T-cell (primary cell): ENCODE measurements at places on chromosomes 5 and 9.

DNA sequence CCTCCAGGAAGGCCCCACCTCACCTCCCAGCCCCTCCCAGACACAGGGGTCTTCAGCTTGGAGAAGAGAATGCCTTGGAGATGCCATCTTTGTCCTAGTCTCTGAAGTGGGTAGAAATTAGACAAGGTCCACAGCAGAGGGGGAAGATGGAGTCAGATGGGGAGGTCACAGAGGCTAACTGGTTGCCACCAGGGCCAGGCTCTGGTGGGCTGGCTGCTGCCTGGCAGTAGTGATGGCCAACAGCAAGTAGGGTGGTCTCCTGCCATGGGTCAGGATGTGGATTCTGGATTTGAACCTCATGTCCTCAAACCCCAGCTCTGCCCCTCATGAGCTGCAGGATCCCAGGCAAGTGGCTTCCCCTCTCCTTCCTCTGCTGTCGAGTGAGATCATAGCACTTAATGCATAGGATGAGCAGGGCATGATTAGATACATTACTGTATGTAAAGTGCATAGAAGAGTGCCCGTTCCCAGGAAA, 38.7 kb upstream of the NEK6 start:
- no peak for DNase-seq

- no peak for DNase-seq
Observed at GRCh38 chr9:126000731-126001580, 253.8 kb downstream of the PBX3 start.

DNA sequence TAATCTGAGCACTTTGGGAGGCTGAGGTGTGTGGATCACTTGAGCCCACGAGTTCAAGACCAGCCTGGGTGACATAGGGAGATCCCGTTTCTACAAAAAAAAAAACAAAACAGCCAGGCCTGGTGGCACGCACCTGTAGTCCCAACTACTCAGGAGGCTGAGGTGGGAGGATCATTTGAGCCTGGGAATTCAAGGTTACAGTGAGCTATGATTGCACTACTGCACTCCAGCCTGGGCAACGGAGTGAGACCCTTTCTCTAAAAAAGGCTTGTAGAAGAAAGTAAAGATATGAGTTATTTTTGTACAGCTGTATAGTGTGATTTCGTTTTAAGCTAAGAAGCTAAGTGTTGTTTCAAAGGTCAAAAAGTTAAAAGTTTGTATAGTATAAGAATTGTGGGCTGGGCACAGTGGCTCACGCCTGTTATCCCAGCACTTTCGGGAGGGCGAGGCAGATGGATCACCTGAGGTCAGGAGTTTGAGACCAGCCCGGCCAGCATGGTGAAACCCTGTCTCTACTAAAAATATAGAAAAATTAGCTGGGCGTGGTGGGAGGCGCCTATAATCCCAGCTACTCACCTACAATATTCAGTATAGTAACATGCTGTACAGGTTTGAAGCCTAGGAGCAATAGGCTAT, 18.8 kb downstream of the UBE2R2 start:
- no peak for DNase-seq

GRCh38 chr5:74109344-74109743, 483.3 kb downstream of the ARHGEF28 start:
- no peak for DNase-seq

GRCh38 chr5:132268769-132269551, 11.5 kb downstream of the PDLIM4 start:
- DNase-seq: no peak

- no peak for DNase-seq
Observed at GRCh38 chr5:8192840-8193239, 323.9 kb downstream of the MTRR start.

- no peak for DNase-seq
Observed at GRCh38 chr5:1732238-1732941, 67.2 kb downstream of the MRPL36 start.

DNA sequence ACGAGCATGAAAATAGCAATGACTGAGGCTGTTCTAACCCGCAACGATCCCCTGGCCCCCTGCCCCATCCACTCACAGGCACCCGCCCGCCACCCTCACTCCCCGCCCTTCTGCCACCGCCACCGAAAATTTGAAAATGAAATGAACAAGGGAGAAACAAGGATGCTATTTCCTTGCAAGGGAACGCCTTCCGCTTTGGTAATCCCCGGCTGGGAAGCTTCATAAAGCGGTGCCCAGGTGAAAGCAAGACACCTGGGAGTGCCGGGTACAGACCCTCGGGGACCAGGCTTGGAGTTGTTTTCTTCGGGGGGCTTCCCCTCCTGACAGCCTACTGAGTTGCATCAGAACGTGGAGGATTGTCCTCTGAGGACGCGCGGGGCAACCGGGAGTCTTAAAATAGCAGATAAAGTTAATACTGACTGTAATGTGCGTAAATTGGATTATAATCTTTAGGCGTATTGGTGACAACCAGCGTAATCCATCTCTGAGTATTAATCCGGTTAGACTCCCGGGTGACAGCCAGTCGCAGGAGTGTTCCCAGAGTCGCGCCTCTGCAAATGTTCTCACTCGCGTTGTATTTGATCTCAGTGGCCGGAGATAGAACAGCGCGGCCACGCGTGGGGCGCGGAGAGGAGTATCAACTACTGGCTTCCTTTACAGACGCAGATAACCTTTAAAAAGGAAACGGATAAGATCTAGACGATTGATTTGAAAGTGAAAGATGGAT, 885 bp upstream of the MLLT3 start:
- peak; percentile 64 for DNase-seq

DNA sequence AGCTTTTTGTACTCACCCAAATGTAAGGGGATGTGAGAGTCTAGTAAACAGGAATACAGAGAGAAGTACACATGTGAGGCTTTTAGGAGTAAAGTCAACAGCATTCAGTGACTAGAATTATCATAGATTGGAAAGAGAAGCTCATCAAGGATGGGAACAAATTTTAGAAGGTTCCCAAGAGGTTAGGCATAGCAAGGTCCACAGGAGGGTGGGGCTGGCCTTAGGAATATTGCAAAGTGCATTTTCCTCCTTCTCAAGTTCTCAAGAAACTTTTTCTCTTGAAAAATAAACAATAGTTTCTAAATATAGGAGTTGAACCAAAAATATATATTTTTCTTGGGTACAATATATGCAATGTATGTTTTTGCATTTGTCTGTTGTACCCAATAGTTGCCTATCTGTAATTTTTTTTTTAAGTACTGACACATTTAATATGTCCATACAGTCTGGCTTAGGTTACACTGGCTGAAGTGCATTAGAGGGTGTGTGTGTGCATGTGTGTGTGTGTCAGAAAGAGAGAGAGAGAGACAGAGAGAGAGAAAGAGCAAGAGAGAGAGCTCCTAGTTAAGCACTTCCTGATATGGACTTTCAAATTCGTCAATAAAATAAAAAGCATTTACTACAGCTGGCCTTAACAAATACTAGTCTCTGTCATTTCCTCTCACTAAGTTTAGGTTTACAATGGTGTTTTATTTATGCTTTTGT, 62.2 kb downstream of the SNX18 start:
- DNase-seq: no peak

GRCh38 chr5:170597872-170598271, 94.1 kb downstream of the KCNIP1 start:
- DNase-seq: no peak

DNA sequence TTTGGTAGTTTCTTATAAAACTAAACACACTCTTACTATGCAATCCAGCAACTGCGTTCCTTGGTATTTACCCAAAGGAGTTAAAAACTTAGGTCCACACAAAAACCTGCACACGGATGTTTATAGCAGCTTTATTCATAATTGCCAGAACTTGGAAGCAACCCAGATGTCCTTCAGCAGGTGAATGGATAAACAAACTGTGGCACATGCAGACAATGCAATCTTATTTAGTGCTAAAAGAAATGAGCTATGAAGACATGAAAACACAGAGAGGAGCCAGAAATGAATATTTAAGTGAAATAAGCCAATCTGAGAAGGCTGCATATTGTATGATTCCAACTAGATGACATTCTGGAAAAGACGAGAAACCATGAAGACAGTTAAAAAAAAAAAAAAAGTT, 10.7 kb downstream of the WNK2 start:
- DNase-seq: no peak

DNA sequence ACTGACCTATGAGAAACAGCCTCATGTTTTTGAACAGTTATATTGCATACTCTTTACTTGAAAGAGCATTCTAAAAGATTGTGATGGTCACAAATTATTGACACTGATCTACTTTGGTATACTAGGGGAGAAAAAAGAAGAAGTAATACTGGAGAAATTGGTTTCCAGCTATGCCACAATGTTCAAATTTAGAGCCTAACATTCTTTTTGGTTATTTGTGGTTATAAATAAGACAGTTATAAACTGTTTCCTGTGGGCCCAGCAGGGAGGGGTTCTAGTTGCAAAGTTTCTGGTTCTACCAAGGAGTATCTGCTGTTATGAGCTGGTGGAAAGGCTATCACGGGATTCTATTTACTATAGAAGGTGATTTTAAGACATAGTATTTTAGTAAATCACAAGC, 4.8 kb downstream of the CWC27 start:
- no peak for DNase-seq

DNA sequence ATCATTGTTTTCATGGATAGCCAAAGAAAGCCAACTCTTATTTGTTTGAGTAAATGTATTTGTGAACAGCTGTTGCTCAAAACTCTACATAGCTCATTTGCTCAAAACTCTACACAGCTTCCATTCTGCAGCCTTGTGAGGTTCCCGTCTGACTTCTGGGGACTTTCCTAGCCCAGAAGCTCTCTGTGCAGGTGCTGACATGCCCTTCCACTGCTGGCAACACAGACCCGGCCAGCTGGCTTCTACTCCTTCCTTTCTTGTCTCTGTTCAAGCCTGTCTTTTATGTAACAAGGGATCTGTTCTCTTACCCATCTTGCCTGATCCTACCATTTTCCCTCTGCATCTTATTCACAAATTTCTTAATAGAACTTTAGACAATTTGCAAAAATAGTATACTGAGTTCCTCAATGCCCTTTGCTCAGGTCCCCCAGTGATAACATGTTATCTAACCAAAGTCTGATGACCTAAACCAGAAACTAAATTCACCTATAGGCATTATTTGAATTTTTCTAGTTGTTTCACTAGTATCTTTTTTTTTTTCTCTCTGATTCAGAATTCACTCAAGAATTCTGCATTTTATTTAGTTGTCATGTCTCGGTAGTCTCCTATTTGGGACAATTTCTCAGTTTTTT, 556.5 kb upstream of the SEMA6A start:
- DNase-seq: no peak

- DNase-seq: no peak
Observed at GRCh38 chr5:150159741-150160179, 4.1 kb upstream of the PDGFRB start.

GRCh38 chr5:180175015-180175431, 34.0 kb downstream of the RASGEF1C start:
- DNase-seq: no peak

GRCh38 chr5:110896901-110897300, 158.1 kb downstream of the SLC25A46 start:
- no peak for DNase-seq

DNA sequence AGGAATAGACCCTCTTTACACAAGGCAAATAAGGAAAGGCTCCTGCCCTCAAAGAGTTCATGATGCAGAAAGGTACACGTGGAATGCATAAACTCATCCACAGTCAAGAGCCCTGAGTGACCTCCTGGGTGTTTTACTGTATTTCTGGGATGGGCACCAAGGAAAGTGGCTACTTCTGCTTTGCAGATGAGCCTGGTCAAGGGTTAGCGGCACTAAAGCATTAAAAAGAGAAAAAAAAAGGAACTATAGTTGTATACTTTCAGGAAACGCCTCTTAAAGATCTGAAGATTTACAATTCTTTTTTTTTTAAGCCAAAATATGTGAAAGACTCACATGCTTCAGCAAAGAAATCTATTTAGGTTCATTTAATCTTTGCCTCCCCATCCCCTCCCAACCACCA, 366.2 kb upstream of the PDE4D start:
- DNase-seq: no peak

DNA sequence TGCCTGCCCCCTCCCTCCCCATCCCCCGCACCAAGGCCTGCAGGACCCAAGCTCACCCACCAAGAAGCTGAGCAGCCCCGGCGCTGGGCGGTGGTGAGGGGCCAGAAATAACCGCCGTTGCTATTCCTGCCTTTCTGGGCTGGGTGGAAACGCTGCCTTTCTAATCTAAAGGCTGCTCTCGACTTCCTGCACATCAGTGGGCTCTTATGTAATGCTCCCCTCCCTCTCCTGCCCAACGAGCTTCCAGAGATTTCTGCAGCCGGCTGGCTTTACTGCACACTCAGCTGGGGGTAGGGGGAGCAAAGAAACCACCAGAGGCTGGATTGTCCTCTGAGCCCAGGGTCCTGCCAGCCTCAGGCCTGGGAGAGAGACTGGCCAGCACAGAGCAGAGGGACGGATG, 6.9 kb upstream of the EGR1 start:
- no peak for DNase-seq

DNA sequence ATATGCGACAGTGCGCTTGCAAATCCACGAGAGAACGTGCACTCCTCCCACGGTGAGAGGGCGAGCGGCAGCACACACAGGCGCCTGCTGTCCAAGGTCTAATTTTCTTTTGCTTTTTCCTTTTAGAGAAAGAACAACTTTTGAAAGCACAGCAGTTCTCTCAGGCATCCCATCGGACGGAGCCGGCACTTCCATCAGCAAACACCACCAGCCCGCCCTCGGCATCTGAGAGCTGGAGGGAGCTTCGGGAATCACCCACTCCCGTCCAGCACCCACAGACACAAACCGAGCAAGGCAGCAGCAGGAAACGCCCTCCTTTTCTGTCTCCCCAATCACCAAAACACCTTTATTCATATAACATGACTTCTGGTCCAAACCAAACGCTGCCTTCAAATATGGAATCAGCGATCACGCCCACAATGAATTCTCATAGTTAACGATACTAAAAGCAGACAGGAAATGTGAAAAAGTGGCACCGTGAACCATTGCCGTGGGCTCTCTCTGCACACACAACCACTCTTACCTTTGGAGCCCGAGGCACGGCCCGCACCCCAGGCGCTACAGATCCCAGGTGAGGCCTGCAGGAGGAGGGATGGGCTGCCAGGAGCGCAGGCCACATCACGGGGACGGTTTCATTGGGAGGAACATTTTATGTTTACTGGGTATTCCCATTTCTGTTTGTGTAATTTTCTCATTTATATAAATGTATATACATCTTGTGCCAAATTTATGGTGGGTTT, 14.2 kb downstream of the LPCAT1 start:
- DNase-seq: no peak

- DNase-seq: peak; percentile 30
Observed at GRCh38 chr9:79623799-79624721, 52.3 kb downstream of the TLE4 start.

- no peak for DNase-seq
Observed at GRCh38 chr9:126146254-126147145, 180.1 kb upstream of the MVB12B start.

- no peak for DNase-seq
Observed at GRCh38 chr9:38226491-38226951, 157.5 kb upstream of the SHB start.

- DNase-seq: no peak
Observed at GRCh38 chr9:133579601-133580418, 29.4 kb downstream of the FAM163B start.

DNA sequence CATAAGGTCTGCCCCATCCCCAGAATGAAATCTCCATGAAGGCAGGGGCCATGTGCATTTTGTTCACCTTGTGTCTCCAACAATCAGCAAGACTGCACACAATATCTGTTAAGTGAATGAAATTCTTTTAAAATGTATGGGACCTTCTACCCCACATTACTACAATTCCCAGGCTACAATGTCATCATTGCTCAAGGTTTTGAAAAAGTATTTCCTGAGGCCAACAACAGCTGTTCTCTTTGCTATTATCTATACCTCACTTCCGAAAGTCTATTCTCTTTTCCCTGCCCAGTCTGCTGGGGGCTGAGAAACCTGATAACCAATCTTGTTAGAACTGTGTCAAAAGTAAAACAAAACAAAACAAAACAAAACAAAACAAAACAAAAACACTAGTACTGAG, 29.2 kb downstream of the HOMER1 start:
- DNase-seq: no peak

GRCh38 chr5:765948-766631, 18.4 kb downstream of the ZDHHC11B start:
- no peak for DNase-seq
